Effector CD4-positive, alpha-beta T cell (primary cell): ENCODE measurements at places on chromosomes 11 and 22.

DNA sequence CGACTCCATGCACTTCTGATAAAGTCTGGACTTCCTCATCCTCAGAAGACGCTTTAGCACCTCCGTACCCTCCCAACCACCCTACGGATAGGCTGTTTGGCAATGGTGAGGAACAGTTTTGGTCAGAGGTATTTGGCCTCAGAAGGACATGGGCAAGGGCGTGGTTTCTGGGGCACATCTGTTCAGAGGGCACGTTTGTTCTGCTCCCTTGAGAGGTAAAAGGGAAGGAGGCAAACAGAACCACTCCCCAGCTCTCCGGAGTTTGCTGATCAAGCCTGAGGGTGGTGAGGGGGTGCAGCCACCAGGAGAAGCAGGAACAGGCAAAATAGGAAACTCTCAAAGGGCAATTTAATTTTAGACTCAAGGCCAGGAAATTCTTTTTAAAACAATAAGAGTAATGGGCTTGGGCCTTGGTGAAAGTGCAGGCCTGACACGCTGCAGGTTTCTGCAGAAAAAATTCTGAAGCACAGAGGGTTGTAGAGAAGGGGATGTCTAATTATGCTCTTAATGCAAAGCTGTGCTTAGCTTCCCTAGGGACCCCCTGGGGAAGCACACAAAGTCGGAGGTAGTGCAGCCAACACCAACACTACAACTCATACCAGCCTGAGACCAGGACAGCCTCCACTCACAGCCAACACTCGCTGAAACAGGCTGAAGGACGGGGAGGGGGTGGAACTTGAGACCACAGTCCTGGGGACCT, 23.3 kb downstream of the ETS1 start:
- DNase-seq: no peak

DNA sequence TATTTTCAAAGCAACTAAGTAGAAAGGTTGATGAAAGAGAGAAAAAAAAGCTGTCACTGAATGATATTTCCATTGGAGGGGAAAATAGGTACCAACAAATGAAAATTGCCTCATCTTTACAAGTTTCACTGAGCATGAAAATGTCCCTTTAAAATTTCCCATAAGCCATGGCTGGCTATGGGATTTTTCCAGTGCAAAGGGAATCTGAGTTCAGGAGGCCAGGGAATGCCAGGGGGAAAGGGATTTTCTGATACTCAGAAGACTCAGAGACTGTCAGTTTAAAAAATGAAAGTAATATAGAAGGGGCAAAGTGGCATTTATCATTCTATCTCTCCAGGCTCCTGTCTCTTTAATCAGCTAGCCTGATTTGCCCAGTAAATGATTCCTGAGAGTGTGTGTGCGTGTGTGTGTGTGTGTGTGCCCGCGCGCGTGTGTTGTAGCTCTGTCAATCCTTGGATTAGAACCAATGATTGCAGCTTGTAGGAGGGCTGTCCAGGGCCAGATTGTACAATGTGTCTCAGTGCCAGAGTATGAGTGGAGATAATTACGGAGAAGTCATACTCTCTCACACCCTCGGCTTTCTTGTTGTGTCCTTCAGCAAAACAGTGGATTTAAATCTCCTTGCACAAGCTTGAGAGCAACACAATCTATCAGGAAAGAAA, at the start of gene NTM:
TSS of gene NTM (plus strand) at position 526 of the 662 bp plus-strand sequence.
- no peak for DNase-seq

GRCh38 chr22:47817380-47817779, 1054.9 kb downstream of the TBC1D22A start:
- no peak for DNase-seq

- DNase-seq: no peak
Measured at GRCh38 chr11:64268025-64268892, 16.2 kb downstream of the BAD start.

DNA sequence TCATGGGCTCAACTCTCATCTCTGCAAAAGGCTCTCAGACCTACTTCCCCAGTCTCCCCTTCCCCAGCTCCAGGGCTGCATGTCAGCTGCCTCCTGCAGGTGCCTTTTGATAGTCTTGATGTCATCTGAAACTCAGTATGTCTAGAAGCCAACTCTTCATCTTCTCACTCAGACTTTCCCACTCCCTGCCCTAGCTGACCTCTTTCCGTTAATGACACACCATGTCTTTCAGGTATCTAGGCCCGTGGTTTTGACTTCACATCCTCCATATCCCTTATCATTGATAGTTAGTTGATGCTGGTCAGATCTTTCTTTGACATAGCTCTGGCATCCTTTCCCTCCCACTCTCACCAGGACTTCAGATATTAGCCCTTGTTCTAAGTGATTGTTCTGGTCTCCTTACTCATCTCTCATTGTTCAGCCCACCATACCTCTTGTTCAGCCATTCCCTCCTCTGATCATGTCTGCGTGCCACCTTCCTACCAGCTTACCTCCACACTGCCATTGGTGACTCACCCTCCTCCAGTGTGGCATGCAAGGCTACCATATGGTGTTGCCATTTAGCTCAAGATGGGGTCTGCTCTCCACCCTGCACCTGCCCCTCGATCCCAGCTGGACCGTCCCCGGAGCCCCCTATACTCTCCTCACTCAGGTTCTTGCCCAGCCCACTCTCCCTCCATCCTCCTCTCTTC, 18.4 kb downstream of the TTC12 start:
- DNase-seq: no peak

DNA sequence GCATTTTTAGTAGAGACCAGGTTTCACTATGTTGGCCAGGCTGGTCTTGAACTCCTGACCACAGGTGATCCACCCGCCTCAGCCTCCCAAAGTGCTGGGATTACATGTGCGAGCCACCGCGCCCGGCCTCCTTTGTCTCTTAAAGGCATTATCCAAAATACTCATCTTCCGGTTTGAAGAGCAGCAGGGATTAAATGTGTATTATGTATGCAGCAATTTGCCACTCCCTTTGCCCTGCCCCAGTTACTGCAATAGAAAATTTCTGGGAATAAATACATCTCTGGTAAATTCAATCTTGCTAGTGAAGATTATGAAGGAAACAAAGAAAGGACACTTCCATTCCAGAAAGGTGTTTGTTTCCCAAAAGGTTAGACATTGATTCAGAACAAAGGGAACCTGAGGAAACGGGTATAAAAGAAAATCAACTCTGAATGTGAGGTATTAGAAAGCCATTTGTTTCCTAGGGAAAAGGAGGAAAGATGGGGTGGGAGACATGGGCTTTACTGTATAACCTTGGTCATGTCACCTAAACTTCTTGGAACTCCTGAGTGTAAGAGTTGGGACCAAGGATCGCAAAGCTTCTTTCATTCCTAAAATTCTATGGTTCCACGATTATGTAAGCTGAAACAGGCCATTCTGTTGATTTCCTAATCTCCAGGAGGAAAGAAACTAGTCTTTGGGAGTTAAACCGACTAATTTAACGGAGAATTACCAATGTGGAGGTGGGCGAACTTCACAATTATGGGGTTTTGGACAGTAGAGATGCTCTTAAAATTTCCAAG, 959 bp upstream of the HIPK3 start:
- no peak for DNase-seq

DNA sequence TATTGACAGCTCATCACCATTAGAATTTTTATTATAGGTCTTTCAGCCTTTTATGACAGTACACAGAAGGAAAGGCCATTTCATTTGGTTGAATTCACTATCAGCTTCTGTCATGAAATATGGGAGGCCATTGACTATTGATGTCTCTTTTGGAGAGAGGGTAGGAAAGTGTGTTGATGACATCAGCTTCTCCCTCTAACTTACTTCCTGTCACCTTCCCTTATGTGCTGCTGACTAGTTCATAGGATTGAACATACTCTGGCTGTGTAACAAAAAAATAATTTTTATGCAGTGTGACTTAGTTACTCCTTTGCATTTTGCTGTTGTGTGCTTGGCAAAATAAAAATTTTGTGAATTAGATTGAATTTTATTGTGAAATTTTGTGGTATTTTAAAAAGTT, 769.2 kb downstream of the METTL15 start:
- DNase-seq: no peak

GRCh38 chr11:120224972-120225909, 14.4 kb downstream of the OAF start:
- DNase-seq: no peak

- DNase-seq: no peak
Measured at GRCh38 chr11:131839326-131839725, 468.9 kb downstream of the NTM start.

DNA sequence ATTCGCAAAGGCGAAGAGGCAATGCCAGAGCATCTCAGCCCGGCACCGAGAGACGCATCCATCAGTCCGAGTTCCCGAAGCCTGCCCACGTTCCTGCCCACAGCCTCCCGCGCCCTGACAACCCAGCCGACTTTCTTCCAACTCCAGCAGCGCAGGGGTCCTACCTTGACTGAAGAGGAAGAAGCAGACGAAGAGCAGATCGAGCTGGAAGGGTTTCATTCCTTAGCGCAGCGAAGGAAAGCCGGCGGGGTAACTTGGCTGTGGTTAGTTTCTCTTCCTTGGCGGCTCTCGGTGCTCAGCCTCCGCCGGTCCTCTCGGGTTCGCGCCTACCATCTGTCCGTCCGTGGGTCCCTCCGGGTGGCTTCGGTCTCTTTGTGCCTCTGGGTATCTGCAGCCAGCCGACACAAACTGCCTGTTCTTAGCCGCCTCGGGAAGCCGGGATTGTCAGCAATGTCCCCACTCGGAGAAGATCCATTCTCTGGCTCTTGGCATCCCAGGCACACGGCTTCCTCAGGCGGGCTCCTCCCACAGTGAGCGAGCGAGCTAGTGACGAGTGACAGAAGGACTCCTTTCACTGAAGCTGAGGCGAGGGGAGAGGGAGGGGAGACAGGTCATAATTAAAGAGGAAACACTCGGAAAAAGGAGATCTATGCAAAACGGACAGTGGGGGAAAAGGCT, at the start of gene KIRREL3:
TSS of gene KIRREL3 (minus strand) at position 480 of the 678 bp plus-strand sequence.
- no peak for DNase-seq

GRCh38 chr22:22025320-22026156, 43.0 kb upstream of the TOP3B start:
- no peak for DNase-seq

- DNase-seq: no peak
Measured at GRCh38 chr22:26756675-26757293, 99.4 kb downstream of the MIAT start.

DNA sequence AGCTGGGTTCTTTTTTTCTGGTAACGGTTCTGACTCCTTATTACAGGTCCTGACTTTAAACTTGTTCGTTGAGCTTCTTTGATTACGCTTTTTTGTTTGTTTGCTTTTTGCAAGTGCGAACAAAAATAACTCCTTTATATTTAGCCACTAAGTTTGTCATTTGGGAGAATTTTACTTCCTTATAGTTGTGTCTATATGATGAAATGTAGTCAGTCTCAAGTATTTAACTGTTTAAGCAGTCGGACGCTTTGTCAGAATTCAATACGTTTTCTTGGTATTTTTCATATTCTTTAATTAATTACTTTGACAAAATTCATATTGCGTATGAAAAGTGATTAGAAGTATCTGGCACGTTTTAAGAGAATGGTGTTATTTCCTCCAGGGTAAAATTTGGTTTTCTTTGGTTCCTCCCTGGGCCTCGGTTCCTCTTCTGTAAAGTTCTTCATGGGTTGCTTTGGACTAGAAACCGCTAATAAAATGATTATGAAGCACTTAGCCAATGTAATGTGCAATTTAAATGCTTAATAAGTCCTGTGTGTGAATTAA, 1.3 kb downstream of the CBL start:
- no peak for DNase-seq

DNA sequence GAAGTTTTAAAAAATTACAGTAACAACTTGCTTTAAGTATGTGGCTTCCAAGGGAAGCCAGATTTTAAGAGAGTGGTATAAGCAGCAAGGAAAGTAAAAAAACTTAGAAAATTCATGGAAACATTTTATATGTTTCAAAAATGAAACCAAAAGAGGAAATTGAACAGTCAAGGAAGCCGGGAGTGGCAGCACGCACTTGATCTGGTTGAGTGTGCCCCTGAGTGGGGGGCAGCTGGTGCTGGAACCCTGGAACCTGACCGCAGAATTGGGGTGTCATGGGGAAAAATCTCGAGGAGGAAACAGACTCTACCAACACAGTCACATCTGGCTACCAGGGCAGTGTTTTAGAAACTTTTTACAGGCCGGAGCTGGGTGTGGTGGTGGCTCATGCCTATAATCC, 14.0 kb downstream of the MICALL1 start:
- DNase-seq: no peak

DNA sequence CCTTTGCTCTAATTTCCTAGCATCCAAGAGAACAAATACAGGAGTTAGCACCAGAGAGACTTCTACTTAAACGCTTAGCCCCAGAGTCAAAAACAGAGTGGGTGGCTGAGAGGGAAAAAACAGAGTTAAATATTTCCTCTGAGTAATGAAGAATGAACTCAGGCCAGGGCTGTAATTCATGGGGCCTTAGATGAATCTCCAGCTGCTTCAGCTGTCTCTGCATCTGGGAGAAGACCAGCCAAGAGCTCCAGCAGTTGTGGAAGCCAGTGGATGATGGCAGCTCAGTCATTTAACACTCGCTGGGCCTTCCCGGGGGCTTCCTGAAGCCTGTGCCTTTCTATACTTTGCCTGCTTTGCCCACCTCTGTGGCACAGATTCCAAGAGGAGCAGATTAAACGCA, 5.7 kb upstream of the ADAMTS15 start:
- DNase-seq: no peak

- no peak for DNase-seq
Measured at GRCh38 chr11:102810950-102811660, 13.1 kb upstream of the MMP1 start.

DNA sequence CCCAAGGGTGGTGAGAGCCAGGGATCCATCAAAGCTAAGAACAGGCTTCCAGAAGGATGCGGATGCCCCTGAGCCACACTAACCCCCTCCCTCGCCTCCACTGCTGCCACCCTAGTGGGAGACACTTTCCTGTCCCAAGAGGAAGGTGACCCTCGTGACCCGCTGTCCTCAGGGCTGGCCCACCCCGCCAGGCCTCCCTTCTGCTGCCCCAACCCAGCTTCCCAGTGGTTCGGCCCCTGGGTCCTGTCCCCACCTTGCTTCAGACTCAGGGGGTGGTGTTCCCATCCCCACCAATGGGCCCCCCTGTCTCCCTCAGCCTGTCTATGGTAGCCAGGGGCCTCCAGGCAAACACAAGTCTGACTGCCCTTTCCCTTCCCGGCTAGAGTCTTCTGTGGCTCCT, 6.5 kb upstream of the PICK1 start:
- no peak for DNase-seq

DNA sequence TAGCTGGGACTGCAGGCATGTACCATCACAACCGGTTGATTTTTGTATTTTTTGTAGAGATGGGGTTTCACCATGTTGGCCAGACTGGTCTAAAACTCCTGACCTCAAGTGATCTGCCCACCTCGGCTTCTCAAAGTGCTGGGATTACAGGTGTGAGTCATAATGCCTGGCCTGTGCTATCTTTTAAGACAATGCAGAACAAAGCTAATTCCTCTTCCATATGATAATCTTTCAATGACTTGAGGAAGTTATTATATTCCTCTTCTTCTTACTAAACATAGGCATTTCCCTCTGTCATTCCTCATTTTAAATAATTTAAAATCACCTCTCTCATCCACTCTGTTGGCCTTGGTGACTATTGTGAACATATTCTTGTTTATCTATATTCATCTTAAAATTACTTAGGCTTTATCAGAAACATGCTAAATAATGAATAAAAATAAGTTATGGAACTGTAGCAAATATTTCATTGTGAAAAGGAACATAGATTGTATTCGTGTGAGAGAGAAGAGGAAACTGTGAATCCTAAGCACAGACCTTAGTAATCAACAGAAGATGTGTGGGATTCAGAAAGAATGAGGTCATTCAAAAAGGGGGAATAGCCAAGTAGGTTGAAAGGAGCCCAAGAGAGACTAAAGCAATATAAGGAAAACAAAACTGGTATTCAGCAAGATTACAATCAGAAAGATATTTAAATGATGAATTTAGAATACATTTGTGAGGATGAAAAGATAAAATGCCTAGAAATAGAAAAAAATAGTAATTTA, 269.4 kb downstream of the TTC28 start:
- no peak for DNase-seq
